Amniotic stem cell (primary cell): ENCODE measurements at places on chromosomes 6 and 20.

GRCh38 chr6:32327103-32327502 lies 44.6 kb downstream of the TSBP1 start:
- no peak for DNase-seq

GRCh38 chr6:139583420-139583819 lies 209.0 kb upstream of the CITED2 start:
- no peak for DNase-seq

DNA sequence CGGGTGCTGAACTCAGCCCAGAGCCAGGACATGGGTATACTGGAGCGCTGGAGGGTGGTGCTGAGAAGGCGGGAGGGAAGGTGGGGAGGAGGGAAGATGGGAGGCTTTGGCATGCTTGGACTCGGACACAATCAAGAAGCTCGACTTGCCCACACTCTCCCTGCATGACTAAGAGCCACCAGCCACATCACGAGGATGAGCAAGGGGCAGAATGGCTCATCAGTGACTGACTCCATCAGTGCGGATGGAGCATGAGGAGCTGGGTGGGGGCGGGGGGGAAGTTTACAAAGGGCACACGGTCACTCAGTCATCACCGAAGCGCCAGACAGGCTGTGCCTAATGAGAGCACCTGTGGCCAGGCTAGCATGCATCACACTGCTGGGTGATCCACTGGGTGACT lies 222.8 kb downstream of the KIF16B start:
- no peak for DNase-seq

DNA sequence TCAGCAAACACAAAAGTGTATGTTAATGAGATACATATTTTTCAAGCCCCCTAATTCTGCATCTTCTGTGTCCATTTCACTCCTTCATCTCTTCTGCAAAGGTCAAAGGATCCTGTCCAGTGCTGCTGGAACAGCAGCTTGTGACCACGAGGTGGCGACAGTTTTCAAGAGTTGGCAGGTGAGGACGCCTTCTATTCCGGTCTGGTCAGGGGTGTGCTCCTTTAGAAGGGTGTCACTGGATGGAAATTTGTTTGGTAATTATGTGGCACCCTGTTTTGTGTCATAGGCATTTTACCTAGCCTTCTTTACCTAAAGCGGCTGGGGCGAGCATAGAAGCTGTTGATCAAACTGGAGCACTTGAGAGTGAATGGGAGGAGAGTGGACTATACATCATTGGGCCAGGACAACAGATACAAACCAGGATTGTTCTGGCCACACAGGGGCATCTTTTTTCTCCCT lies 32.9 kb upstream of the ERVFRD-1 start:
- DNase-seq = peak; percentile 31

- no peak for DNase-seq
Observed at GRCh38 chr6:3610921-3611320, 140.6 kb downstream of the PXDC1 start.

- DNase-seq = no peak
Observed at GRCh38 chr6:116200619-116201249, 53.1 kb downstream of the TSPYL4 start.

DNA sequence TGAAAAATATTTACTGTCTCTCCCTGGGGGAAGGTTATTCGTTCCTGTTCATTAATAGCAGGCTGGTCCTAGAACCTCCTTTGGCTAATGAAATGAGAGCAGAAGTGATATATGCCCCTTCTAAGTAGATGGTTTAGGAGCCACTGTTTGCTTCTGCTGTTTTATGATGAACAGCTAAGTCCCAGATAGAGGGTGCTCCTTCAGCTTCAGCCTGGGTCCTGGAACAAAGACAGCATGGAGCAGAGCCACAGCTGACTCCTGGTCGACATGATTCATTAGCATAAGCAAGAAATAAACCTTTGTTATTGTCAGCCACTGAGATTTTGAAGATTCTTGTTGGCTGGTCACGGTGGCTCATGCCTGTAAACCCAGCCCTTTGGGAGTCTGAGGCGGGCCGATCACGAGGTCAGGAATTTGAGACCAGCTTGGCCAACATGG lies 47.8 kb upstream of the ARMC2 start:
- no peak for DNase-seq

- peak; percentile 24 for DNase-seq
Observed at GRCh38 chr6:150301846-150302519, 66.8 kb upstream of the IYD start.

DNA sequence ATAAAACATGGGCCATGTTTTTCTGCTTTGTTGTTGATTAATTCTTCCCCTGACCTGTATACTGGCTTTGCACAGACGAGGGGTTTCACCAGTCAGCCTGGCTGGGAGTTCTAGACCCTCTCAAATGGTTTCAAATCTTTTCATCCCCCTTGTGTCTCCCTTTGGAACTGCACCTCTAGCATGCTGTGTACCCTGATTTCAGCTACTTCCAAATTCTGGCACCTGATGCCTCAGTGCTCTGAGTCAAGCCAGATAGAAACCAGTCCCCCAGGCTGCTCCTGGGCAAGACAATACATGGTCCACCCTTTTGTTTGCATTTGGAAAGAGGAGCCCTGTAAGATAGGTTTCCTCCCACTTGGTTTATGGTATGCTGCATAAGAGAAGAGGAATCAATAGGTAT lies 290.2 kb downstream of the BTBD3 start:
- no peak for DNase-seq

DNA sequence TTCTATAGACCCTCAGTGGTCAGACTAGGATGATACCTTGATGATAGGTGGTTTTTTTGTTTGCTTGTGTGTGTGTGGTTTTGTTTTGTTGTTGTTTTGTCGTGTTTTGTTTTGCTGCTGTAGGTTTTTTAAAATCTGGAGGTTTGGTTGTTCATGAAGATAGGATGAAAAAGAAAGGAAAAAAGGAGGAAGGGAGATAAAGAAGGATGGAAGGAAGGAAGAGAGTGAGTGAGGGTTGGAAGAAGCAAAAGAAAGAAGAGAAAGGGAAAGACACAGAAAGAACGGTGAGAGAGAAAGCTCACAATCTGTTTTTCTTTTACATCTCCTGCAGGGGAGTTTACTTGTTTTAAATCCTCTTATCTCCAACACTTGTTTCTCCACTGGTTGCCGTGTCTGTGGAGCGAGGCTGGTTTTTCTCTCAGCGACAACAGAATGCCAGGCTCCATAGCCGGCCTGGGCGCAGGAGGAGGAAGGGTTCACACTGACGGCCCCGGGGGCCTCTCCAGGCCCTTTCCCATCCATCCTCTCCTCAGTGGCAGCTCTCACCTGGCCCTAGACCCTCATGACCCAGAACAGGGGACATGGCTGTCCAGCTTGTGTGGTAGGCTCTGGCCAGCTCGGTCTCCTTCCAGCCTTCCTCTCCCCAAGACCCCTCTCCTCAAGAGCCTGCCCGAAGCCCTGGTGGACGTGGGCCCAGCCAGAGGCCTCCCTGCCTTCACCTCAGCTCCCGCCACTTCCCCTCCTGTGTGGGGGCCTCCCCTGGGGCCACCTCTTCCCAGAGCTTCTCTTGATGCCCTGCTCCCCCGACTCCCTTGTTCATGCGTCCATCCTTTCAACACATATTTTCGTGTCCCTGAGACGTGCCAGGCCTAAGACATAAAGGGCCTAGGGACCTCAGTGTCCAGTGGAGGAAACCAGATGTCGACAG lies 168.4 kb downstream of the VEGFA start:
- DNase-seq = no peak

GRCh38 chr6:85677234-85677956 lies 34.7 kb upstream of the SYNCRIP start:
- DNase-seq = no peak

GRCh38 chr20:58688840-58689239 lies 3.8 kb upstream of the NPEPL1 start:
- no peak for DNase-seq

GRCh38 chr20:48823960-48824498 lies 3.8 kb downstream of the PREX1 start:
- DNase-seq = peak; percentile 37

DNA sequence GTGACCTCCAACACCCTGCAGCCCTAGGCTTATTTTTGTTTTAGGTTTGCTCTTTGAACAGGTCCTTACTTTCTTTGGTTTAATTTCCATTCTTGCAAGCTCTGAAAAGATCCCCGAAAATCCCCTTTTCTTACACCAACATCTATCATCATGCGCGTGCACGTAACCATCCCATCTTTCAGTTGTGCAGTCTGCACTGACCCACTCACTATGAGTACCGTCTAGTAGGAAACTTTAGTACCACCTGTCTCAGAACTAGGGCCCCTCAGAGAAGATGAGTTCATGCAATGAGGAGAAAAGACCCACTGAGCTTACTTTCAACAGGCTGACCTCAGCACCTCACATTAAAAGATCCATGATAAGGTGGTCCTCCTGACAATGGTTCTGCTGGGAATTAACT lies 120.6 kb upstream of the AGPAT4 start:
- no peak for DNase-seq

- DNase-seq = no peak
Observed at GRCh38 chr6:70124443-70124842, 178.4 kb downstream of the COL9A1 start.

- DNase-seq = no peak
Observed at GRCh38 chr6:24274441-24275083, 83.3 kb downstream of the DCDC2 start.

DNA sequence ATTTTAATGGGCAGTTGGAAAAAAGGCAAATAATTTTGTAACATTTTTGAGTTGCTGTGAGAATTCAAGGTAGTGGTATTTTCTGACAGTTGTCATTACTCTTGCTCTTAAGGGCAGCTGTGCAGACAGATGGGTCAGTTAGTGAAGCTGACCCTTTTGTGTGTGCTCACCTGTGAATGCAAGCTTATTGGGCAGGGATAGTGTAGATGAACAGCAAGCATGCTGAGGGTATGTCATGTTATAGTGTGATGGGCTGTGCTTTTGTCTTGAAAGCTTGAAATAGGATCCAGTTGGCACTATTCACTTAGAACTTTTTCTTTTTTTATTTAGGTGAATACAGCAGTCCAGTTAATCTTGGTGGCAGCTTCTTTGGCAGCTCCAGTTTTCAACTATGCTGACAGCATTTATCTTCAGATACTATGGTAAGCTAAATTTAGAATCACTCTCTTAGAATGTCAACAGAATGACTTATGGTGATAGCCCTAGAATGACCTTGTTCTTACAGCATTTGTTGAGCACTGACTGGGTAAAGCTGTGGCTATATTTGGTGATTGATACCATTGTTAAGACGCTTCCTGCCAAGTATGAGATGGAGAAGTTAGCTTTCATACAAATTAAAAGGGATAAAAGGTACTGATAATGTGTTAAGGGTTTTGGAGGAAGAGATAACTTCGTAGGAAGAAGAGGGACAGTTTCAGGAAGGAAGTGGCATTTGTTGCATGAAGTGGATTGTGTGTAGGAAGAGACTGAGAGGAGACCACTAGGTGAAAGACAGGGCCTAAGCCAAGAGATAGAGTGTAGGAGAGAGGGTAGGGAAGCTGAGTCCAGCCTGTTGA lies 19.5 kb downstream of the LRRN4 start:
- no peak for DNase-seq

GRCh38 chr6:159678574-159678973 lies 14.5 kb downstream of the SOD2 start:
- DNase-seq = no peak

DNA sequence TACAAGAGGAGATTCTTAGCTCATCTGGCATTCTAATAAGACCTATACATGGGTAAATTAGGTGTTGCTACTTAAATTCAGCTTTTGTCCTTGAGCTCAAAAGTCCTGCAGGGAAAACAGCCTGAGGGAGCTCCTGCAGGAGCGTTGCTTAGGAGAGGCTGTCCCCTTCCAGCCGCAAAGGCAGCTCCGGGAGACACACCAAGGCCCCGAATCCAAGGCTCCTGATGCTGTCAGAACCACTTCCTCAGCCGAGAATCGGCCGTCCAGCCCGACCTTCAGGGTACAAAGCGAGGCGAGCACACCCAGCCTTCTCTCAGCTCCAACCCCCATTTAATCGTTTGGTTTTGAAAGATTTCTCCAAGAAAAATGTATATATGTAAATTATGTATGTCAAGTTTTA lies 87.0 kb downstream of the DACT2 start:
- DNase-seq = no peak

DNA sequence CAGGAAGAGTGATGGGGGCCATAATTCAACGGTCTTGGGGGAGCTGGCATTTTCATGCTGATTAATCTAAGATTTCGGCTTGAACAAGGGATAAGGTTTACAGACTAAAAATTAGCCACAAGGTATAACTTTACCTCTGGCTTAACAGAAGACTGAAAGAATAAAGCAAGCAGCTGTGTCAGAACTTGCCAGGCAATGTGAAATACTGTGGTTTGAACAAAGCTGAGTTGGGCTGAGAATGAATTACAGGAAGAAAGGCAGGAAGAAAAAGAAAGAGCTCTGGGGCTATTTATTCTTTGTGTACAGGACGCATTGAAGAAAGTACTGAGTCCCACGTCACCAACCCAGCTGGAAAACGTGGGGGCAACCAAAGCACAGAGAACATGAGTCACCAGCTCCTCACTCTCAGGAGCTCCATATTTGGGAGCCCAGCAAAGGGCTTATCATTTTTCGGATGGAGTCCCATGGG lies 121.5 kb upstream of the NEDD9 start:
- peak; percentile 13 for DNase-seq

DNA sequence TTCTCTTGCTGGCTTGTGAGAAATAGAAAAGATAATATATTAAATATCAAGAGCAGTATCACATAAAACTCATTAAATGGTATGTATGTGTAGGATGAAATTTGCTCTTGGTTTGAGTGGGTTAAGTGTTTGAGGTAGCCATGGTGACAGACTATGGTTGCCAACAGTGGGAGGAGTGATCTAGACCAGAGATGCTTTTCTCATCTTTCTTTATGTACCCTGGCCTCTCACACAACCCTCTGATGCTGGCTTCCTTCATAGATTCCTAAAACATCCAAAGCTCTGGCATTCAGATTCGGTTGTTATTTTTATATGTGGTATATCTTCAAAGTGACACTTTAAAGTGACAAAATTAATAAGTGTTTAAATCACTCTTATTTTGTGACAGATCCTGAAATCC lies 9.0 kb upstream of the MLIP start:
- no peak for DNase-seq

DNA sequence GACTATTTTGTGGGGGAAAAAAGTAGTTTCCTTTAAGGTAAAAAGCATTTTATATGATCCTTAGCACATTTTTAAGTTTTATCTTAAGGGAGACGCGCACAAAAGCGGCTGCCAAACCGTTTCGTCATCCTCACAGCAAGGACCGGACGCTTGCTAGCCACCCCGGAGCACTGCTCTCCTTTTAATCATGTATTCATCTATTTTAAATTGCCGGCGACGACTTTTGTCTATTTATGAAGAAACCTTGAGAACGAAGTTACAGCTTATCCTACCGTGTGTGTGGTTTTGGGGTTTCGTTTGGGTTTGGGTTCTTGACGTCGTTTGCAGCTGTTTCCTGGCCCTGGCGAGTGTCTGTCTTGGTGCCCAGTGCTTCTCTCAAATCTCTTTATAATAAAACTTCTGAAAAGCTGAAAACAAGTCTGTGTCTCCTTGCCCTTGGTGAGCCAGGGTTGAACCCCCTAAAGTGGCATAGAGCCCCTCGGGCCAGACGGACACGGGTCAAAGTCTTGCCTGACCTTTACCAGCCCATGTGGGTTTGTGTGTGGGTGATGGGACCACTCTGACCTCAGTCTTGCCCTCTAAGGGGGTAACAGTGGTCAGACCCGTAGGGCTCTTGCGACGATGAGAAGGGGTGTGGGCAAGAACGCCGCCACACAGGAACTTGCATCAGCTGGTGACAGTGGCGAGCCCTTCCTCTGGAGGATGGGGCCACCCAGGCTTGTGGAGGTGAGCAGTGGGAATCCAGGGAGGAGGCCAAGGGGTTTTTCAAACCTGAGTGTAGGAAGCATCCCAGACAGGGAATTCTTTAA lies 117.6 kb downstream of the JPH2 start:
- DNase-seq = no peak

GRCh38 chr6:168193816-168194721 lies 115.1 kb upstream of the FRMD1 start:
- no peak for DNase-seq
